ENCODE measurements at places on chromosomes 16 and 17.
A peak's percentile ranks its signal among the peaks of the same experiment; 100 is the strongest.

GRCh38 chr17:79915850-79916430 lies 76.7 kb upstream of the CBX4 start:
- no peak overlapping the region for H3K4me3 ChIP-seq
- DNase-seq: peak; percentile 52
- H3K4me1 ChIP-seq: peaks cover 13% of the 10 kb centered on the region
- H3K27ac ChIP-seq: peak overlapping the region; percentile 71

GRCh38 chr17:8146381-8147140 lies 5.6 kb downstream of the PER1 start:
- peak overlapping the region; percentile 29 for H3K27ac ChIP-seq
- DNase-seq: no peak
- no peak overlapping the region for H3K4me3 ChIP-seq
- H3K4me1 ChIP-seq: no peaks in the 10 kb centered on the region

GRCh38 chr16:77898671-77899211 lies 110.4 kb downstream of the VAT1L start:
- no peak overlapping the region for H3K27ac ChIP-seq
- peaks cover 2% of the 10 kb centered on the region for H3K4me1 ChIP-seq
- no peak for DNase-seq
- peaks cover 2% of the 10 kb centered on the region for H3K27me3 ChIP-seq
- no peak overlapping the region for H3K4me3 ChIP-seq
- H3K36me3 ChIP-seq: no peaks in the 10 kb centered on the region

DNA sequence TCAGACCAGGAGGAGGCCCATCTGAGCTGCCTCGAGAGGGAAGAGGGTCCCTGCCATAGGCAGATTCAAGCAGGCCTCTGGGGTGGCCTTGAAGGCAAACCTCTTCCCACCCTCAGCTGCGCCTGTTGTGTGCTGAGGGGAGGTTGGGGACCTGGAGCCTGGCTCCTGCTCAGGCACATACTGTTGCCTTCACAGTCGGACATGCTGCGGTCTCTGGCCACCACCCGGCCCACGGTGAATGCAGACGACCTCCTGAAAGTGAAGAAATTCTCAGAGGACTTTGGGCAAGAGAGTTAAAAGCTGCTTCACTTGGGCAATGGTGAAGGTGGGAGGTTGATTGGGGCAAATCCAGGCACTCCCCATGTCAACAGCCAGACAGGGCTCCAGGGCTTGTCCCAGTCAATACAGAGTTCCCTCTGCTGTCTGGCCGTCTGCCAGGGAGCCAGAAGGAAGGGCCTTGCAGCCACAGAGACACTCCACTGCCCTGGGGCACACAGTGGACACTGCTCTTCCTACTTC lies 6.3 kb downstream of the PDF start:
- no peaks in the 10 kb centered on the region for H3K27me3 ChIP-seq
- peaks cover 26% of the 10 kb centered on the region for H3K36me3 ChIP-seq
- DNase-seq: no peak
- H3K27ac ChIP-seq: no peak overlapping the region
- peaks cover 8% of the 10 kb centered on the region for H3K4me1 ChIP-seq

DNA sequence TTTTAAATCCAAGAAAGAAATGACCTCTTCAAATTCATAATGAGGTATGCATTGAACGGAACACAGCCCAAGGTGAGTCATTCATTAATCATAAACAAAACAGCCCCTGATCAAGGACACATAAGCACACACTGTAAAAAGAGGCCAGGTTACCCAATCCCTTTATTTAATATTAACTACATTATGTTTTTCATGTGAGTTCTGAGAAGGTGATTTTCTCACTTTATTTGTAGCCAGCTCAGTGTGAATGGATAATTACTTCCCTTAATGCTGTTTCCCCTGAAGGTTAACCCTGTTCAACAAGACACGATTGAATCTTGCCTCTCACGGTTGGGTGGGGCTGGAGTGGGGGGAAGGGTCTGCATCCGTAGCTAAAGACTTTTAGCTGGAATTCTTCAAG lies 257.3 kb upstream of the SALL1 start:
- no peak overlapping the region for H3K4me3 ChIP-seq
- H3K36me3 ChIP-seq: no peaks in the 10 kb centered on the region
- H3K27ac ChIP-seq: no peak overlapping the region
- peaks cover 9% of the 10 kb centered on the region for H3K4me1 ChIP-seq
- H3K27me3 ChIP-seq: peaks cover 16% of the 10 kb centered on the region
- no peak for DNase-seq

Data from progenitor cell of endocrine pancreas (in vitro differentiated cells).